ENCODE measurements at places on chromosomes 3 and 15.

DNA sequence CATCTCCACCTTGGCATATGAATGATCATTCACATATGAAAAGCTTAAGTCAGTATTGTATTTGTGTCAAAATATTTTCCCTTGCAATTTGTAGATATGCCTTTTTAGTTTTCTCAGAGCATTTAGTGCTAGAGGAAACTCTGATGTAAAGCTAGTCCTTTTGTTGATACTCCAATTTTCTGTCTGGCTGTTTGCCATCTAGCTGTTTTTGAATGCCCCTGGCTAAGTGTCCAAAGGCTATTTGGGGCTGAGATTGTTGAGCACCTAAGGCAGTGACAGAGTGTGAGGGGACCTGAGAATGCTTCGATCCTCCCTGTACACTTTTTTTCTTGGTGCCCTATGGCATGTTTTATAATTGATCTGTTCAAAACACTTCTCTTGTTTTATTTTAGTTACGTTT lies 3.1 kb downstream of the SLC51B start:
- no peak for DNase-seq

DNA sequence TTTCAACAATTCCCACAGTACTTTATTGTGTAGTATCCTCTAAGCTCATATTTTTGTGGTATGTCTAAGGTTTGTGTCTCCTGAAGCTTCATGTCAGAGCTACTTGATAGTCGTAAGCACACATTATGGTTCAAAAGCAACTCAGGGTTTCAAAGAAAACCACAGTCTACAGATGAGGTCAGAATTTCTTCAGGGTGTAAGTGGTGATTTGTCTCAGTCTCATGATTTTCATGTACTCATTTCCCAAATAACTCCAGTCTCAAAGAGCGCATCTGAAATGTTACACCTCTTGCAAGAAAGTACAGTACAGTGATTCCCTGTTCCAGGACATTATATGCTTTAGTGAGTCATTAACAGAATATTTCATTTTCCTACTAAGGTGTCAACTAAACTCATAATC lies 47.5 kb upstream of the SSR3 start:
- no peak for DNase-seq

DNA sequence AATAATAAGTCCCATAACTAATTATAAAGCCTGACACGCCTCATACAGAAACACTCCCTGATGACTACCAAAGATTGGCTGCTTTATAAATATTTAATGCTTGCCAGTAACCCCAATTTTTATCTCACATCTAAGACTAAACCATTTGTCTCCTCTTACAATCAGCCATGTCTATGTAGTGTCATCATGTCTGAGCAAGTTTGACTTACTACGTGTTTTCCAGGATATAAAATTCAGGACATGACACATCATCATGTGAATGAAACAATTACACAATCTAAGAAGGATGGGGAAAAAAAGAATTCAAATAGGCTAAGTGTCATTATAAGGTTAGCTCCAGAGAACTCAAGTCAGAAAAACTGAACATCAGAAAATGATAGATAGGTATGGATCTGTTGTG lies 208.7 kb downstream of the MECOM start:
- peak; percentile 33 for DNase-seq

- DNase-seq: no peak
Measured at GRCh38 chr15:45093622-45094357, 20.2 kb downstream of the DUOX2 start.

GRCh38 chr3:182906036-182906435 lies 74.3 kb downstream of the DCUN1D1 start:
- no peak for DNase-seq

DNA sequence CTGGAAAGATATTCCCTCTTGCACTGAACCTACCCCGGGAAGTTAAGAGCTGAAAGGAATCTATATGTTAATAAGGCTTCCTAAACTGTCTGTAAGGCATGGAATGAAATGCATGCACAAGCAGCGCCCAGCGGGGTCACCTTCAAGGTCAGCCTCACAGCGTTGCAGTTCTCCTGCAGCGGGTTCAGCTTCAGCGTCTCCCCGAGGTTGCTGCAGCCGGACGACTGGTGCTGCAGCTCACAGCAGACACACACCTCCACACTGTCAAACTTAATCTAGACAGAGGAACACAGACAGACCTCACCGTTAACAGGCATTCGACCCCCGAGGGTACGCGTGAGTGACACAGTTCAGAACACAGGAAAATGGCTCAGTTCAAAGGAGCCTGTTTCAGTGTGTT lies 73.3 kb downstream of the NSMCE3 start:
- no peak for DNase-seq

- no peak for DNase-seq
Measured at GRCh38 chr3:159660901-159661300, 327.7 kb upstream of the IL12A start.

GRCh38 chr15:35738370-35738769 lies 192.4 kb upstream of the DPH6 start:
- no peak for DNase-seq

DNA sequence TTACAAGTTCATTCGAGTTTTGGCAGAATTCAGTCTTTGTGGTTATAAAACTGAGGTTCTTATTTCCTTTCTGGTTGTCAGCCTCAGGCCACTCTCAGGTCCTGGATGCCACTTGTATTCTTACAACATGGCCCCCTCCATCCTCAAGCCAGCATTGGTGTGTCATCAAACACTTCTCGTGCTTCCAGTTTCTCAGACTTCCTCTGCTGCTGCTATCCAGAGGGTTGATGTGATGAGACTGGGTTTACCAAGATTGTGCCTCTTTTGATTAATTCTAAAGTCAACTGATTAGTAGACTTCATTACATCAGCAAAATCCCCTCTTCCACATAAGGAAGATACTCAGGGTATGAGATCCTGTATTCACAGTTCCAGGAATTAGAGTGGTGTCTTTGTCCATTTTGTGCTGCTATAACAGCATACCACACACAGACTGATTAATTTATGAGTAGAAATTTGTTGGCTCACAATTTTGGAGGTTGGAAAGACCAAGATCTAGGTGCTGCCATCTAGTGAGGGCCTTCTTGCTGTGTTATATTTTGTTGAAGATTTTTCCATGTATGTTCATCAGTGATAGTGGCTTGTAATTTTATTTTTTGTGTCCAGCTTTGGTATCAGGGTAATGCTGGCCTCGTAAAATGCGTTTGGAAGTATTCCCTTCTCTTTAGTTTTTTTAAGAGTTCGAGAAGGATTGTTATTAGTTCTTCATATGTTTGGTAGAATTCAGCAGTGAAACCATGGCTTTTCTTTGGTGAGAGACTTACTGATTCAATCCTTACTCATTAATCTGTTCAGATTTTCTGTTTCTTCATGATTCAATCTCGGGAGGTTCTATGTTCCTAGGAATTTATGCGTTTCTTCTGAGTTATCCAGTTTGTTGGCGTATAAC lies 11.1 kb downstream of the LRCH3 start:
- DNase-seq: peak; percentile 29
